Naive B cell (primary cell): ENCODE measurements at places on chromosomes 7 and 10. TPM values are rescaled to one million over a fixed set of nuclear protein-coding genes. Genes with fewer than 3 reads are reported as not detected.

BMPR1A gene
- polyA plus RNA-seq: 1.1 TPM

LRGUK gene
- not detected for polyA plus RNA-seq

RSPH10B gene
- not detected for polyA plus RNA-seq

TMEM196 gene
- polyA plus RNA-seq: not detected

DPYSL4 gene
- not detected for polyA plus RNA-seq

PAPOLB gene
- polyA plus RNA-seq: not detected

DRGX gene
- not detected for polyA plus RNA-seq

AQP1 gene
- polyA plus RNA-seq: not detected

FAM241B gene
- 1.9 TPM for polyA plus RNA-seq

LDB3 gene
- polyA plus RNA-seq: not detected

PDK4 gene
- 3.8 TPM for polyA plus RNA-seq

DNA sequence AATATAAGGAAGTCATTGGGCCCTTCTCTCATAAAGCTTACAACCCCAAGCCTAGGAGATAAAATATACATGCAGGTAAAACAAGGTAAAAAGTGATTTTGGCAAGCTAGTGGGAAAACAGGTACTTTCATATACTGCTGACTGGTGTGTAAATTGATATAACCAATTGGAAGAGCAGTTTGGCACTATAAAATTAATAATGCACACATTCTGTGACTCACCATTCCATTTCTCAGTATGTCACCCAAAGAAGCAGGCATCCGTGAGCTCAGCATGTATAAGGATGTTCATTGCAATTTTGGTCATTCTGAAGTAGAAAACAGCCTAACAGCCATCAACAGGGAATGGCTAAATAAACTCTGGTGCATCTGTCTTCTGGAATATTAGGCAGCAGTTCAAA, 2.9 kb downstream of the MACROH2A2 start:
- DNase-seq: no peak

GRCh38 chr10:54194806-54195205, 606.2 kb downstream of the PCDH15 start:
- no peak for DNase-seq

- no peak for DNase-seq
These were observed 74.5 kb upstream of the VKORC1L1 start for GRCh38 chr7:65798111-65799075.

GRCh38 chr7:90387470-90388240, 15.6 kb upstream of the CLDN12 start:
- no peak for DNase-seq

DNA sequence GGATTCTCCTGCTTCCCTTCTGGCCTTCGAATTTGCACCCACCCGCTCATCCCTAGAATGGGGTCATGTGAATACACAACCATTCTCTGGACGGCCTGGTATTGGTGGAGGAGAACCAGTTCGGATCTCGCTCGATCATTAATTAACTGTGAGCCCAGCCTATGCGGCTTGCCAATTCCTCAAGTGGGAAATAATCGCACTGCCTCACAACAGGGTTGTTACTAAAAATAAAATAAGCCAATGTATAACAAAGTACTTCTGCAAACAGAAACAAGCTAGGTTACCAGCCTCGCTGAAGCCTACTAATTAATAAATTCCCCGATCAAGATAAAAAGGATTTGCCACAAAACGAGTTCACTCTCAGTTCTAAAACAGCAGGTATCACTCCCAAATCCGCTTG, 16.2 kb downstream of the CTBP2 start:
- DNase-seq: no peak

GRCh38 chr7:112648781-112649180, 141.4 kb downstream of the TMEM168 start:
- no peak for DNase-seq

DNA sequence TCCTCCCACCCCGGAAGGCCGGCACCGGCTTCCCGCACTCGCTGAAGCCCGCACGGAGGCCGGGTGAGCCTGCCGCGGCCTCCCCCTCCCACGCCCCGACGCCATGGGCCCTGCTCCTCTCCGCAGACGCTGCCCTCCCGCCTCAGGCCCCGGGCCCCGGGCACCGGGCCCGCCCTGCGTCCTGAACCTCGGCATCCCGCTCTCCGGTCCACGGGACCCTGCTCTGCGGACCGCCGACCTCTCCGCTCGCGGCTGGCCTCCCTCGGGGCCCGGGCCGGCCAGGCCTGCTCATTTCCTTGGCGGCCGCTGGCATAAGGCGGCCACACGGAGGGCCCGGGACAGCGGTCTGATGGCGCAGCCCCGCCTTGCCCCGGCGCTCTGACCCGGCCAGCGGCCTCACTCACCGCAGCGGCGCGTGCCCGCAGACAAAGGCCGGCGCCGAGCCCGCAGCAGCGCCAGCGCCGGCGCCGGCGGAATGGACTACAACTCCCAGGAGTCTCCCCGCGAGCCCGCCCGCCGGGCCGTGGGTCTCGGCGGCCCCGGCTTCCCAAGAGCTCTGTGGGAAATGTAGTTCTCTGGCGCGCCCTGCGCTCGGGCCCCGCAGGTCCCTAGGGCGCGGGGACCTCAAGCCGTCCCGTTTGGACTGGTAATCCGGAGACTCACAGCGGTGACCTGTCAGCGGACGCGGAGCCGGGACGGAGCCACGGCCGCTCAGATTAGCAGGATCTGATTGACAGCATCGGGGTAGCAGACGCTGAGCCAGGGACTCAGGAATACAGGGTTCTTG, at the start of gene ZNF32:
Gene ZNF32 (minus strand): TSS at position 484 of the 787 bp plus-strand sequence. CDS start 2,748 bp downstream, outside the sequence.
- peak; percentile 79 for DNase-seq

DNA sequence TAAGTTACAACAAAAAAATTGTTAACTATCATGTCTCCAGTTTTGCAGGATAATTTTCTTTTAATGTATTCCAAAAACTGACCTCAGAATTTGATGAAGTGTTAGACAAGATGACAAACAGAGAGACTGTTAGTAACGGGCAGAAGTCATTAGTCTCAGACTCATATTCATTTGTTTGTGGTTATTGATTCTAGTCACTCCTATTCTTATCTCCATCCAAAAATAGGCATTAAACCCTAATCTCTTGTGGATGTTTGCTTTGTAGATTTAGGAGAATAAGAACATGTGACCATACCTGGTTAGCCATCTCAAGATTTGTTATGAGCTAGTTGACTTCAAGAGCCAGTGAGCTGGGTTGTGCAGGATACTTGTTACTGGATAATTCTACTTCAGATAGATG, 261.1 kb downstream of the AUTS2 start:
- DNase-seq: no peak

- no peak for DNase-seq
These were observed at the start of gene PLCE1 for GRCh38 chr10:93993782-93994437. Gene PLCE1 (plus strand): TSS chr10:93993931. CDS start chr10:94031047, 37,116 bp downstream.

GRCh38 chr7:43124388-43124787, 11.9 kb downstream of the HECW1 start:
- DNase-seq: no peak

GRCh38 chr7:16242920-16243319, 178.4 kb downstream of the CRPPA start:
- no peak for DNase-seq

DNA sequence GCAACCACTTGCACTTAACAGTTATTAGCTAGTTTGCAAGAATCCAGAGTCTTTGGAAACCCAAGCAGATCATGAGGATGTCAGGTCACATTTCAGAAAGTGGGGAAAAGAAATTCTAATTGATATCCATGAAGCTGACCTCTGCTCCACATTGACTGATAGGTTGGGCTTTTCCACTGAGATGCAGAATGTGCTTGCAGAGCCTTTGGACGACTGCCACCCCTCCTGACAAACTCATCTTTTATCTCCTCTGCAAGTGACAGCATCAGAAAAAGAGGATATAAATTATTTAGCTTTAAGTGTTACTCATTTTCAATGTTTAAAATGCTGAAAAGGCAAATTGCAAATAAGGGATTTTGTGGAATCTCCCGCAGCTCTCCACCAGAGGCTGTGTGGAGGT, 75.3 kb downstream of the C10orf90 start:
- no peak for DNase-seq

DNA sequence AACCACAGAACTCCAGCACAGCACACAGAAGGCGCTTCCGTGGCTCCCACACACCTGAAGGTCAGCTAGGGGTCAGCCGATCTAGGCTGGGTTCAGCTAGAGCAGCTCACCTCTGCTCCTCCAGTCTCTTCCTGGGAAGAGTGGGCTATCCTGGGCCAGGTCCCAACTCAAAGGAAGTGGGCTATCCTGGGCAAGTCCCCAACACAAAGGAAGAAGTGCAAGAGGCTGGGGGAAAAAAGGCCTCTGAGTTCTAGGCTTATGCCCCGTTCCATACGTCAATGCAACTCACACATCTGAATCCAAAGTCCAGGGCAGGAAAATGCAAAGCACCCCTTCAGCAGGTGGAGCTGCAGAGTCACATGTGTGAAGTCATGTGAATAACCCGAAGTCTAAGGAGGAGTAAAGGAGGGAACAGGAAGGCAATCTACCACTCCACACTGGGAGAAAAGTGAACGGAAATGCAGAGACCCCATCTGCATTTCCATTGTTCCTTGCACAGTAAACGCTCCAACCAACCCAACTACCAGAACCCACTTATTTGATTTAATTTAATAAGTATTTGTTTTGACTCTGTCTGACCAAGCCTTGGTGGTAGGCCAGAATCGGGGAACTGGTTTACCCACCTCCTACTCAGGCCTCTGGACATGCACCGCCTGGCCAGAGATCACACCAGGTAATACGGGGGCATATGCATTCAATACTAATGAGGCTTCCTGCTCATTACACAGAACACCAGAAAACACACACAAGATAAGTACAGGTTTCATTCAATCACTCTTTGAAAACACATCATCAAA, 95.5 kb upstream of the RNF32 start:
- no peak for DNase-seq

- DNase-seq: no peak
These were observed 23.6 kb downstream of the IFIT3 start for GRCh38 chr10:89351412-89351779.

GRCh38 chr7:51666266-51666665, 349.7 kb upstream of the COBL start:
- DNase-seq: no peak

DNA sequence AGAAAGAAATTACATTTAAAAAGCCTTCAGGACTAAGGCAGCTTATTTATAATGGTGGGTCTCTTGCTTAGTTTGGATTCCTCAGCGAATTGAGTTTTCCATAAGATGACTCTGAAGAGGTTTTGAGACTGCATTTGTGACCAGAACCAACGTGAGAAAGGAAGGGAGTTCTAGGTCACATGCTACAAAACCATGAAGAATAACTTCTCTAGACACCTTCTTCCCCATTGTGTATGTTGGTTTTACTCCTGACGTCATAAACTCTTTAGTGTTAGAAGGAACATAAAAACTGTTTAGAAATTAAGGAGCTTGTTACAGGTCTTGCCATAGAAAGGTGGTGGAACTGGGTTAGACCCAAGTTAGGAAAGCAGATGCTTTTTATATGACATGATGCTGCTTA, 11.1 kb downstream of the PTPN12 start:
- DNase-seq: no peak

DNA sequence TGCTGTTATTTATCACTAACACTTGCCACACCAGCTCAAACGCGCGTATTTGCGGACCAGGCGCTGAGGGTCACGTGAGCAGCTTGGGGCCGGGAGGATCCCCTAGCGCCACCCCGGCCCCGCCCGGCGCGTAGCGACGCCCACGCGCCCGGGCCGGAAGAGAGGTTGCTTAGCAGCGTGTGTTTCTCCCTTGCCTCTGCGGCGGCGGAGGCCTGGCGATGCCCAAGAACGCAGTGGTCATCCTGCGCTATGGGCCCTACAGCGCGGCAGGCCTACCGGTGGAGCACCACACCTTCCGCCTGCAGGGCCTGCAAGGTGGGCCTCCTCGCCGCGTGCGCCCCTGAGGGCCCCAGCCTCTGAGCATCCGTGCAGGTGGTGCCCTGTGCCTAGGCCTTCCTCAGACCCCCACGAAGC, at the start of gene C10orf53:
Gene C10orf53 (plus strand): TSS at position 172 of the 414 bp plus-strand sequence. CDS start 47 bp downstream, at position 219.
- no peak for DNase-seq

GRCh38 chr7:115635876-115636275, 394.7 kb downstream of the TFEC start:
- DNase-seq: no peak

DNA sequence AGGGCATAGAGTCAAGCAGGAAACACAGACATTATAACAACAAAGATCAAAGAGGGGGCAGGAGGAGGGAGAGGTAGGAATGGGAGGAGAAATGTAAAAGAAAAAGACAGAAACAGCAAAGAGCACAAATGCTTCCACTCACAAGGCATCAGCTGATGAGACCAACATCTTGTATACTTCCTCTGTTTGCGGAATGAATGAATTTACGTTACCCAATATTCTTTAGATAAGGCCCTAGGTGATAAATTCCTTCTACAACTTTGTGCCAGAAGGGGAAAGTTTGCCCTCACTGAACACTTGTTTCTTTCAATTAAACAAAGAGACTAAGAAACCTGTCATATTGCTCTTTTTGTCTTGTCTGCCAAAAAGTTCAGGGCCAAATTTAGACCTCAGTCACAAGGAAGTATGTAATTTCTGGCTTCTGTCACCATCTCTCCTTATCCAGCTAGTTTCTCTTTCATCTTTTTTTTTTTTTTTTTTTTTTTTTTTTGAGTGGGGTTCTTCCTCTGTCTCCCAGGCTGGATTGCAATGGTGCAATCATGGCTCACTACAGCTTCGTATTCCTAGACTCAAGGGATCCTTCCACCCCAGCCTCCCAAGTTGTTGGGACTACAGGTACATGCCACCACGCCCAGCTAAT, 116.4 kb upstream of the NANOS1 start:
- DNase-seq: no peak

DNA sequence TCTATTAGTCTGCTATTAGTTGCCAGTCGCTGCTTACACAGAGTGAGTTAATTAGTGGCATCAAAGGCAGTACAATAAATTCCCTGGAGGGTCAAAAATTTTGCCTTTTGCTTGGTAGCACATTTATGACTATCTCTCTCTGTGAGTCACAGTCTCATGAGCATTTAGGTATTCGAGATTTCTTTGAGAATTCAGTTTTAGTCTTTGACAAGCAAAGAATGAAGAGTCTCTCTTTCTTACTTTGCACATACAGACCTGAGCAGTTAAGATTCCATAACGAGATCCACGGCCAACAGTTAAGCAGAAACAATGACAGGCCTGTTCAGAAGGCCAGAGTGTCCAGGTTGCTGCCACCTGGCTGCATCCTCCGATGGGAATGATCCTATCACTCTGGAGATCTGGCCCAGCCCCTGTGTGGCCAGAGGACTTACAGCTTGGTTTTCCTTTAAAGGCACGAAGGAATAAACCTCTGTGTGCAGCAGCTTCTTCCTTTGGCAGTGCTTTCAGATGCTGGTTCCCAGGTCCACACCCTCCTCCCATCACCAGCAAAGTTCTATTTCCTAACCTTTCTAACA, 80.6 kb downstream of the GLI3 start:
- DNase-seq: no peak

GRCh38 chr10:109417803-109418202, 505.5 kb downstream of the XPNPEP1 start:
- no peak for DNase-seq

GRCh38 chr10:132066812-132067211, 1.1 kb downstream of the JAKMIP3 start:
- DNase-seq: no peak

DNA sequence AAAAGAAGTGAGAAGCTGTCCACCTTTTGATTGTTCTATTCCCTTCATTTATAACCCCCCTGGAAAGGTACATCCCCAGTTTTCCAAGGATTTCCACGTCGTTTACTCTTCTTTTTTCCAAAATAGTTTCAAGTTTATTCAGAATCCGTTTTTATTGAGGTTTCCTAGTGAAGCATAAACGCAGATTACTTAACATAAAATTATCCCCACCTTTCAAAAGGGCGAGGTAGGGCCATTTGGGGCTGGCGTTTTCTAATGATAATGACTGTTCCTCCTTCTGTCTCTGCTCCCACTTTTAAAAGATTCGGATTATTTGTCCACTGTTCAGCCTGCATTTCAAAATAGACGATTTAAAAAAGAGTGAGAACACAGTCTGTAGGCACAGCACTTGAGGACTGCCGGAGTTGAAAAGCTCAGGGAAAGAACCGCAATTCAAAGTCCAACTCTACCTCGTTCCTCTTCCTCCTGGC, 165.2 kb upstream of the PPP1R3A start:
- DNase-seq: no peak
